ENCODE measurements at places on chromosomes 2 and 18. TPM values are rescaled to one million over a fixed set of nuclear protein-coding genes. Genes with fewer than 3 reads are reported as not detected.

HOXD10 gene
- total RNA-seq, result not detected

GRCh38 chr2:168375195-168375798 is 80.8 kb upstream of the CERS6 start:
- no peak overlapping the region for H3K27ac ChIP-seq
- H3K36me3 ChIP-seq, result peaks cover 12% of the 10 kb centered on the region
- H3K4me3 ChIP-seq, result no peak overlapping the region
- peaks cover 26% of the 10 kb centered on the region for H3K27me3 ChIP-seq

RAD51AP2 gene
- total RNA-seq, result not detected

TUBA4B gene
- not detected for total RNA-seq

TMEM178A gene
- 1.6 TPM for total RNA-seq

- DNase-seq, result no peak
- peaks cover 7% of the 10 kb centered on the region for H3K4me1 ChIP-seq
- H3K27me3 ChIP-seq, result peaks cover 39% of the 10 kb centered on the region
- no peak overlapping the region for H3K4me3 ChIP-seq
- H3K27ac ChIP-seq, result no peak overlapping the region
These were observed 374.7 kb downstream of the TRIB2 start for GRCh38 chr2:13091455-13091854.

GRCh38 chr2:60356346-60356745 is 197.1 kb downstream of the BCL11A start:
- no peaks in the 10 kb centered on the region for H3K36me3 ChIP-seq
- H3K4me3 ChIP-seq, result no peak overlapping the region
- no peaks in the 10 kb centered on the region for H3K4me1 ChIP-seq

- H3K4me3 ChIP-seq, result no peak overlapping the region
- no peaks in the 10 kb centered on the region for H3K27me3 ChIP-seq
These were observed 29.9 kb upstream of the PDE1A start for GRCh38 chr2:182456784-182457183.
